ENCODE measurements at places on chromosomes 5 and 9. TPM values are rescaled to one million over a fixed set of nuclear protein-coding genes. Genes with fewer than 3 reads are reported as not detected.

PRRC1 gene
- total RNA-seq, result 43.6 TPM

IRX1 gene
- 4.2 TPM for total RNA-seq

MYORG gene
- total RNA-seq, result 6.4 TPM

GRCh38 chr9:88652876-88653275, 117.9 kb downstream of the NXNL2 start:
- peaks cover 27% of the 10 kb centered on the region for H3K4me1 ChIP-seq
- H3K27ac ChIP-seq, result peak overlapping the region; percentile 63
- DNase-seq, result no peak
- H3K36me3 ChIP-seq, result no peaks in the 10 kb centered on the region

- H3K36me3 ChIP-seq, result no peaks in the 10 kb centered on the region
- no peak overlapping the region for H3K4me3 ChIP-seq
- no peak overlapping the region for H3K27ac ChIP-seq
- H3K27me3 ChIP-seq, result peaks cover 100% of the 10 kb centered on the region
Measured at GRCh38 chr5:88669371-88670050, 213.5 kb downstream of the MEF2C start.

GRCh38 chr5:72441862-72442540, 65.2 kb downstream of the ZNF366 start:
- H3K27me3 ChIP-seq, result no peaks in the 10 kb centered on the region
- no peaks in the 10 kb centered on the region for H3K36me3 ChIP-seq
- H3K4me1 ChIP-seq, result peaks cover 27% of the 10 kb centered on the region

GRCh38 chr5:170420806-170421412, 31.7 kb upstream of the KCNMB1 start:
- H3K27me3 ChIP-seq, result no peaks in the 10 kb centered on the region
- no peak for DNase-seq
- H3K4me1 ChIP-seq, result peaks cover 9% of the 10 kb centered on the region
- no peaks in the 10 kb centered on the region for H3K36me3 ChIP-seq
- no peak overlapping the region for H3K27ac ChIP-seq
- no peak overlapping the region for H3K4me3 ChIP-seq

- H3K27ac ChIP-seq, result peak overlapping the region; percentile 53
- H3K4me3 ChIP-seq, result no peak overlapping the region
- no peak for DNase-seq
- peaks cover 38% of the 10 kb centered on the region for H3K4me1 ChIP-seq
- H3K27me3 ChIP-seq, result no peaks in the 10 kb centered on the region
Measured at GRCh38 chr9:134295101-134295745, 31.0 kb upstream of the RXRA start.

- H3K36me3 ChIP-seq, result no peaks in the 10 kb centered on the region
- H3K4me1 ChIP-seq, result peaks cover 7% of the 10 kb centered on the region
- no peaks in the 10 kb centered on the region for H3K27me3 ChIP-seq
Measured at GRCh38 chr5:65041296-65042158, 272.8 kb downstream of the CWC27 start.

DNA sequence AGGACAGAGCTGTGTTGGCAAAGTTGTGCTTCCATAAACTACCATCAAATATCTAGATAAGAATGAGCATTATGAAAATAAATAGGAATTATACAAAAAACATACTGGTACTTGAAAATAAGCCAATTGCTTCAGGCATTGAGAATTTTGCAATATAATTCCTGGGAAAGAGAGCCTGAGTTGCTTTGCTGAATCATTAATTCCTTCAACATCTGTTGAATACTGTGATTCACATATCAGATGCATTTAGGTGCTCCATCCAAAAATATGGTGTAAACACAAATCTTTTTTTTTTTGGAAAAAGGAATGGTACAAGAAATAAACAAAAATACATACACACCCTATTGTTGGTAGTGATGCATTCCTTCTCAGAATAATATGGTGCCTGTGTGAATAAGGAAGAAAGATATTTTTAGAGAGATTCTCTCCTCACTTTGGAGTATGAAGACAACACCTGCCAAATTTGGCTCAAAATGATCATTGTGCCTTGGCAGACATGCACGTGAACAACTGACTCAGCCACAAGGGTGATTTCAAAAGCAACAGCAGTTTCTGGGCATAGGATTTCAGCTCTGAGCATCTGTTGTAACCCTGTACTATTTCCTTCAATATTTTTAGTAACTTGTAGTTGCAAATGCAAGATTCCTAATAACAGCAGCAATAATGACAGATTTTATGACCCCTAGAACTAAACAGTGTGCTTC, 96.7 kb downstream of the CAVIN4 start:
- DNase-seq, result no peak
- H3K4me1 ChIP-seq, result no peaks in the 10 kb centered on the region
- no peak overlapping the region for H3K4me3 ChIP-seq
- H3K36me3 ChIP-seq, result no peaks in the 10 kb centered on the region
- no peaks in the 10 kb centered on the region for H3K27me3 ChIP-seq
- no peak overlapping the region for H3K27ac ChIP-seq

- no peak overlapping the region for H3K27ac ChIP-seq
- peaks cover 5% of the 10 kb centered on the region for H3K27me3 ChIP-seq
- no peaks in the 10 kb centered on the region for H3K36me3 ChIP-seq
- no peaks in the 10 kb centered on the region for H3K4me1 ChIP-seq
Measured at GRCh38 chr5:76999451-76999850, 30.8 kb upstream of the AGGF1 start.
